ENCODE measurements at places on chromosomes 12 and 14. TPM values are rescaled to one million over a fixed set of nuclear protein-coding genes. Genes with fewer than 3 reads are reported as not detected.
A peak's percentile ranks its signal among the peaks of the same experiment; 100 is the strongest.

The WSCD2 gene
- total RNA-seq: not detected

DNA sequence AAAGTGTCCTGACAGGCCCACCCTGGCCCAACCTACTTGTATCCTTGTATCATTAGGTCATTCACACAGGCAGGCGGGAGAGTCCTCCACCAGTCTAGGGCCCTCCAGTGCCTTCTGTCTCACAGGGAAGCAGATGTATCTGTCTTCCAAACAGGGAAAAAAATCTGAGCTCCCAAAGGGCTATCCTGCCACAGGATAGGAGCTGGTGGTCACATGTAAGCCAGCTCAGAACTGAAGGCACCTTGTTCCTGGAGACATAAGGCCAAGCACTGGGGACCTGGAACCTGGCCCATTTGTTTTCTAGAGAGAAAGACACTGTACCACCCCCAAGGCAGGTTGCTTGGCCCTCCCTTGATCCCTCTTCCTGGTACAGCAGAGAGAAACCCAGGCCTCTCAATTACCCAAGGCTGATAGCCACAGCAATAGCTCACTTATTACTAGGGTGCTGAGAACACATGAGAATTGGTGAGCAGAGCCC, 19.4 kb upstream of the PLEKHH1 start:
- no peaks in the 10 kb centered on the region for H3K36me3 ChIP-seq
- H3K27ac ChIP-seq: no peak overlapping the region
- no peaks in the 10 kb centered on the region for H3K27me3 ChIP-seq
- H3K4me1 ChIP-seq: peaks cover 5% of the 10 kb centered on the region

GRCh38 chr12:76276499-76277151, 71.6 kb downstream of the BBS10 start:
- no peak overlapping the region for H3K27ac ChIP-seq
- no peaks in the 10 kb centered on the region for H3K36me3 ChIP-seq
- H3K4me1 ChIP-seq: peaks cover 14% of the 10 kb centered on the region
- no peak for DNase-seq
- peaks cover 29% of the 10 kb centered on the region for H3K27me3 ChIP-seq

GRCh38 chr12:52836042-52836466, 1.9 kb upstream of the KRT79 start:
- peaks cover 5% of the 10 kb centered on the region for H3K27me3 ChIP-seq
- no peaks in the 10 kb centered on the region for H3K36me3 ChIP-seq
- peak overlapping the region; percentile 81 for H3K27ac ChIP-seq

DNA sequence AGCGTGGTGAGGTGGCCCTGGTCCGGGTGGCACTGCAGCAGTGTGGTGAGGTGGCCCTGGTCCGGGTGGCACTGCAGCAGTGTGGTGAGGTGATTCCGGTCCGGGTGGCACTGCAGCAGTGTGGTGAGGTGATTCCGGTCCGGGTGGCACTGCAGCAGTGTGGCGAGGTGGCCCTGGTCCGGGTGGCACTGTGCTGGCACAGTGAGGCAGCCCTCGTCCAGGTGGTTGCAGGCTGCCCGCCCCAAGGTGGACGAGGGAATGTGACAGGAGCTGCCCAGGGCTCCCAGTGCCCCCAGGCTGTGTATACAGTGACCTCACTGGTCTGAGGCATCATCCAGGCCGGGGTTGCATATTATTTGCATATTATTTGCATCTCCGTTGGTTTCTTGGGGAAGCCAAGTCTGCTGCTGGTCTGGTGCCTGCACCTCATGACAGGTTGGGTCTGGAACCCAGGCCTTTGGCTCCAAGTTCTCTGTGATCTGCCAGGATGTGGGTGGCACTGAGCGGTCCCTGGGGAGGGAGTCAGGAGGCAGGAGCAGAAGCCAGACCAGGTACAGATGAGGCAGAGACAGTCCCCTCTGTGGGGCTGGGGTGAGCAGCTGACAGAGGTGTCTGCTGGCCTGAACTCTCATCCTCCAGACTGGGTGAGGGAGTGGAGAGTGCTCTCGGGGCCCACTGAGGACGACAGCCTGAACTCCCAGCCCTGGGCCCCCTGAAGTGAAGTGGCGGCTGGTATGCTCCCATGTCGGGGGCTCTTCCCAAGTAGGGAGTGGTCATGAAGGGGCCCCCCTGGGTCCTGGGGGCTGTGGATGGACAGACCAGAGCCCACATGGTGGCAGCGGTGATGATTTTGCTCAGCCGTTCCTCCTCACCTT, 79.3 kb downstream of the KIF26A start:
- no peak overlapping the region for H3K4me3 ChIP-seq
- peaks cover 5% of the 10 kb centered on the region for H3K27me3 ChIP-seq
- no peaks in the 10 kb centered on the region for H3K36me3 ChIP-seq
- no peak overlapping the region for H3K27ac ChIP-seq
- no peaks in the 10 kb centered on the region for H3K4me1 ChIP-seq

The MYF6 gene
- not detected for total RNA-seq

DNA sequence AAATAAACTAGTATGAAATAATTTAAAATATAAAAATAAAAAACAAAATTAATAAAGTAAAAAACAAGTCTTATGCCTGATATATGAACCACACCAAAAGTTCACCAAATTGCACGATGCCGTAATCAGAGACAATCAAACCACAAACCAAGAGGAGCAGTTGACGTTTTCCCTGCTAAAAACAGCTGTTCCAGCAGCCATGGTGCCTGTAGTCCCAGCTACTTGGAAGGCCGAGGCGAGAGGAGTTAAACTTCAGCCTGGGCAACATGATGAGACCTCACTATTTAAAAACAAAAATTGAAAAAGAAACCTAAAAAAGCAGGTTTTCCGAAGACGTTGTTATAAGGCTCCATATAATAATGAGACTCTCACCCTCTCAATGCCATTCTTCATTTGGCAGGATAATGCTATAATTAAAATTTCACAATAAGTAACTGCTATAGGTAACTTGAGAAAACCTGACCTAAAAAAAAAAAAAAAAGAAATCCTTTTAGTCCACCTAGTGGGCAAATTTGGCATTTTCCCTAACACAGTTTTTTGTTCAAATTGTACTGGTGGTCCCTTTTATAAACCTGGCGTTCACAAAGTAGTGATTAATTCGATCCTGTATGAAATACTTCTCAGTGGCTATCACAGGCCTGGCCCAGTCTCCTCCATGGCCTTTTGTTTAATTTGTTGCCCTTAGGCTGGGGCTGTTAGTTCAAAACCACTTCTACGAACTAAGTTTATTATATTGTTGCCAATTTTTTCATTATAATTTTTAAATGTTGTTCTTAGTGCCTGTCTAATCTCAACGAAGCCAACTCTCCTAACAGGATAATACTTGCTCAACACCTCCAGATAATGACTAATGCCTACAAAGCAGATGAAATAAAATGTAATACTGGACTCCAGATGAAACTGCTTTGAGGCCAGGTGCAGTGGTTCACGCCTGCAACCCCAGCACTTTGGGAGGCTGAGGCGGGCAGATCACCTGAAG, 62.1 kb downstream of the TNFAIP2 start:
- no peak overlapping the region for H3K27ac ChIP-seq
- H3K27me3 ChIP-seq: peaks cover 40% of the 10 kb centered on the region
- H3K36me3 ChIP-seq: no peaks in the 10 kb centered on the region
- no peak overlapping the region for H3K4me3 ChIP-seq
- H3K4me1 ChIP-seq: peaks cover 3% of the 10 kb centered on the region

GRCh38 chr12:45883187-45883586, 107.2 kb downstream of the SCAF11 start:
- H3K27me3 ChIP-seq: no peaks in the 10 kb centered on the region
- H3K4me3 ChIP-seq: no peak overlapping the region
- H3K27ac ChIP-seq: no peak overlapping the region
- DNase-seq: no peak
- H3K4me1 ChIP-seq: peaks cover 13% of the 10 kb centered on the region
- peaks cover 63% of the 10 kb centered on the region for H3K36me3 ChIP-seq

DNA sequence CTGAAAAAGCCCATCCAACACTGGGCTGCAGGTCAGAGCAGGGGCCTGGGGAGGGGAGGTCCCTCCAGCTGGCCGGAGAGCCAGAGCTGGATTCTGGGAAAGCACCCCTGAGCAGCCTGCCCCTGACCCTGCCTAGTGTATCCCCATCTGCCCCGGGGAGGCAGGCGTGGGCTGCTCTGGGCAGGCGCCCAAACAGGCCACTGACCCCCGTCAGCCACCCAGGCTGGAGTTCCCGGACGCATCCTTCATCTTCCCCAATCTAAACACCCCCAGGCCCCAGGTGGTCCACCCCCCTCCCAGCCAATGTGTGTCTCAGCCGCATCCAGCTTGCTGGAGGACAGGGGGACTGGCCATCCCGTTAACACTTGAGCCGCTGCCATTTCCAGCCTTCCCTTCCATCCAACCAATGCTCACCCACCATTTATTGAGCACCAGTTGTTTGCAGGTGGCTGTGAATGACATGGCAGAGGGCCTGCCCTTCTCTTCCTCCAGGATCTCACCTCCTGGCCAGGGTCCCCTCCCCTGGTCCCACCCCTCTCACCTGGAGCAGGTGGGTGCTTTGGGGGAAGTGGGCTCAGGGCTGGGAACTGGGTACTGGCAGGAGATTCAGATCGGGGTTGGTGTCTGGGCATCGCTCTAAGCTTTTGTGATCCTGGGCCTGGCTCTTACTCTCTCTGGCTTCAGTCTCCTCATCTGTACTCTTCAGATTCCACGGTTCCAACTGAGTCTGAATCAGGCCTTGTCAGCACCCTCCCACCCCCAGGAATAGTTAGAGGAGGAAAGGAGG, 743 bp upstream of the DTX1 start:
- DNase-seq: no peak
- H3K36me3 ChIP-seq: no peaks in the 10 kb centered on the region
- H3K4me3 ChIP-seq: peak overlapping the region; percentile 74
- peaks cover 28% of the 10 kb centered on the region for H3K4me1 ChIP-seq

The KRT78 gene
- total RNA-seq: not detected

DNA sequence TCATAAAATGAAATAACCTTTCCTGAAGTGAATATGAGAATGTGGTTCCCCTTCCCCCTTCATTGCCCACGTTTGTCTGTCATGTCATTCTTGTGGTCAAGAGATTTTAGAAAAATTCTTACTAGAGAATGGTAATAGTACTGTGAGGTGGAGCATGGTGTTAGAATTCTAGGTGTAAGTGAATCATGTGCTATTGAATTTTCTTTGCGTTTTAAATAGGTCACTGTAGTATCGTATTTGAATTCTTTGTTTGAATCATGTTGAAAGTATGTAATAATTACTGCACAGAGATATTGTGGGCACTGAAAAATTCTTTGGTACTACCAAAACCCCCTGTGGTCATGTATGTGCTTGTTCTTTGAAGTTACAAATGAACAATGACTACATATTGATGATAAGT, 49.9 kb downstream of the FUT8 start:
- peaks cover 37% of the 10 kb centered on the region for H3K4me1 ChIP-seq
- H3K27me3 ChIP-seq: no peaks in the 10 kb centered on the region
- peaks cover 40% of the 10 kb centered on the region for H3K36me3 ChIP-seq
- H3K4me3 ChIP-seq: no peak overlapping the region

DNA sequence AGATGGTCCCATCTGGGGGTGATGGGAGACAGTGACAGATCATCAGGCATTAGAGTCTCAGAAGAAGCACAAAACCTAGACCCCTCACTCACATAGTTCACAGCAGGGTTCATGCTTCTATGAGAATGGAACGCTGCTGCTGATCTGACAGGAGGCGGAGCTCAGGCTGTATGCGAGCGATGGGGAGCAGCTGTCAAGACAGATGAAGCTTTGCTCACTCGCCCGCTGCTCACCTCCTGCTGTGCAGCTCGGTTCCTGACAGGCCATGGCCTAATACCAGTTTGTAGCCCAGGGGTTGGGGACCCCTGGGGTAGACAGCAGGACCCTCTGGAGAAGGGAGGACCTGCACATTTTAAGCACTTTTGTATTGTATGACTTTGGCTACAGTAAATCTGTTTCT, 111.2 kb downstream of the LGMN start:
- no peak overlapping the region for H3K27ac ChIP-seq
- H3K4me3 ChIP-seq: no peak overlapping the region
- no peak for DNase-seq
- H3K4me1 ChIP-seq: peaks cover 9% of the 10 kb centered on the region
- no peaks in the 10 kb centered on the region for H3K36me3 ChIP-seq
- H3K27me3 ChIP-seq: no peaks in the 10 kb centered on the region

DNA sequence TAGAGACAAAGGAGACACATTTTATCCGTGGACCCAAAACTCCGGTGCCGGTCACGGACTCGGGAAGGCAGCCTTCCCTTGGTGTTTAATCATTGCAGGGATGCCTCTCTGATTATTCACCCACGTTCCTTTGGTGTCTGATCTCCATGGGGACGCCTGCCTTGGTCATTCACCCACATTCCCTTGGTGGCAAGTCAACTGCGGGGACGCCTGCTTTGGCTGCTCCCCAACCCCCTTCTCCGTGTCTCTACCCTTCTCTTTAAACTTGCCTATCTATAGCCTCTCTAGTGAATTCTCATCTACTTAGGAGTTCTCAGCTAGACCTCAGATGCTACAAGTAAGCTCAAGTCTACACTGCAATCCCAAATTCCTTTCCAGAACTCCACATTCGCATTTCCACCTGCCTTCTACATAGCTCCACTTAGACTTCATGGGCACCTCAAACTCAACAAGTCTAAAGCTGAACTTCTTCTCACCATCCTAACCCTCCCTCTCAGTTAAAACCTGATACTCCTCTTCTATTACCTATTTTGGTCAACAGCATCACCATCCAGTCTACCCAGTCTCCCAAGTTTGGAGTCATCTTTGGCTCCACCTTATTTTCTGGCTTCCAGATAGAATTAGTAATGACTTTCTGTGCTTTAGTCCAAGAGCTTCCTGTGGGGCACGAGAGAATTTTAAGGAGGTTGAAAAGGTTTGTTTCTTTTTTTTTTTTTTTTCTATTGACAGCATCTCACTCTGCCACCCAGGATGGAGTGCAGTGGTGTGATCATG, 14.4 kb downstream of the SPTLC2 start:
- H3K27ac ChIP-seq: no peak overlapping the region
- no peaks in the 10 kb centered on the region for H3K36me3 ChIP-seq
- H3K4me1 ChIP-seq: peaks cover 54% of the 10 kb centered on the region
- no peak overlapping the region for H3K4me3 ChIP-seq
- no peaks in the 10 kb centered on the region for H3K27me3 ChIP-seq

The TGFB3 gene
- total RNA-seq: 4.1 TPM

The DIP2B gene
- total RNA-seq: 29.4 TPM

DNA sequence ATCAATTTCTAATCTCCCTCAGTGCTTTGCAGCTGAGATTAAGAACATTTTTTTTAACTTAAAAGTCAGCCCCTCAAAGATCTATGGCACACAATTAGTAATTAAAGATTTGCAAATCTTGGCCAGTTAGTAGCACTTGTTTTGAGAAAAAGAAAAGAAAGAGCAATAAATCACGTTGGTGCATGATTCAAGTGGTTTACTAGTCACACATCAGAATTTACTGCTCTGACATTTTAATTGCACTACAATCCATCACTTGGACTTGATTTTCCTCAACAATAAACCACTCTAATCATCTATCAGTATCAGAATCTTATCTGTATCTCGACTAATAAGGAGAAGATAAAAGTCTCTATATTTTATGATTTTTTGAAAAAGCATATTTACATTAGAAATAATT, 154.3 kb downstream of the HELB start:
- no peak overlapping the region for H3K4me3 ChIP-seq
- peaks cover 11% of the 10 kb centered on the region for H3K4me1 ChIP-seq
- no peak overlapping the region for H3K27ac ChIP-seq
- no peak for DNase-seq
- no peaks in the 10 kb centered on the region for H3K27me3 ChIP-seq

The KLRK1 gene
- total RNA-seq: not detected

The SOAT2 gene
- 0.57 TPM for total RNA-seq

The RNASE3 gene
- not detected for total RNA-seq

The CCDC196 gene
- not detected for total RNA-seq

- no peak overlapping the region for H3K27ac ChIP-seq
- H3K4me3 ChIP-seq: no peak overlapping the region
- no peaks in the 10 kb centered on the region for H3K4me1 ChIP-seq
- H3K27me3 ChIP-seq: no peaks in the 10 kb centered on the region
These were observed 22.8 kb downstream of the PPP1R36 start for GRCh38 chr14:64572386-64573104.
